ENCODE measurements at places on chromosomes 4 and X.

DNA sequence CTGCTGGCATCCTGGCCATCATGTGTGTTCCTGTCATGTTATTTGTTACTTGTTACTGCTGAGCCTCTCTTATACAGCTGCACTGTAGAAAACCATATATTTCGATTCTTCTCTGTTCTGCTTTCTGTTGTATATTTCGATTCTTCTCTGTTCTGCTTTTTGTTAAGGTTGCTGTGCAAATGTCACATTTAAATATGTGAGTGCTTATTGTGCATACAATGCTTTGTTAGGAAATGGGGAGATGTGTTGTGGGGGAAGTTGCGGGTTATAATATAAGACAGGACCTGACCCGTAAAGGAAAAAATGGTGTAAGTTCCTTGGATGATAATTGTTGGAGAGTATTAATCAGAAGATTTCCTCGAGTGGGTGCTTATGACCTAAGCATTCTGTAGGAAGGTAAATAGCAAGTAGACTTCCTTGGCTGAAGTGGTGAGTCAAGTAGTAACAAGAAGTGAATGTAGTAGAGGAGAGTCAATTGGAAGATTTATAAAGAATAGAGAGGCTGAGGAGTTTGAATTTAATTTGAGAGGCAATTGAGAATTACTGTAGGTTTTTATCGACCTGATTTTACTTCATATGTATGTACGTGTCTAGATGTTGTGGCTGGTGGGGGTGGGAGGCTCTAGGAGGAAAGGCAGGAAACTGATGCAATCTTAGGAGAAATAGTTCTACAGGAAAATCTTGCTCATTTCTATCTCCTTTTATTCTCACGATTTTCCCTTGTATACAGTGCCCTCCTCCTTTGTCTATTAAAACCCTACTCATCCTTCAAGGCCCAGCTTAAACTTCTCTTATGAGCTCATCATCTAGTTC, 8.5 kb downstream of the OGT start:
- no peak for DNase-seq

- no peak for DNase-seq
Observed at GRCh38 chr4:155207534-155208257, 740 bp upstream of the NPY2R start.

DNA sequence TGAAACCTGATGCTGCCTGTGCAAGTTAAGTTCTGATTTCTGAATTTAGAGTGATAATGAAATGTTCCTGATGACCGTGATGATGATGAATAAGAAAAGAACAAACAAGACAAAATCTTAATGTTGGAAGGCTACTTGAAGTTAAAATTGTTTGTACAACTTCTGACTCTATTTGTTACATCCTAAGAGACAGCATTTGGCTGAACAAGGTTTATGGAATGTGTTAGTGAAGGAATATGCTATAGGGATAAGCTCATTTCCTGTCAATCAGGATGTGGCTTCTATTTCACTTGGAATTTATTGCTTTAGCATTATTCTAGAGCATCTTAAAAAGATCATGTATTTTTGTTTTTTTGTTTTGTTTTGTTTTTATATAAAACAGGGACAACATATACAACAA, 267.5 kb downstream of the FAT4 start:
- no peak for DNase-seq

DNA sequence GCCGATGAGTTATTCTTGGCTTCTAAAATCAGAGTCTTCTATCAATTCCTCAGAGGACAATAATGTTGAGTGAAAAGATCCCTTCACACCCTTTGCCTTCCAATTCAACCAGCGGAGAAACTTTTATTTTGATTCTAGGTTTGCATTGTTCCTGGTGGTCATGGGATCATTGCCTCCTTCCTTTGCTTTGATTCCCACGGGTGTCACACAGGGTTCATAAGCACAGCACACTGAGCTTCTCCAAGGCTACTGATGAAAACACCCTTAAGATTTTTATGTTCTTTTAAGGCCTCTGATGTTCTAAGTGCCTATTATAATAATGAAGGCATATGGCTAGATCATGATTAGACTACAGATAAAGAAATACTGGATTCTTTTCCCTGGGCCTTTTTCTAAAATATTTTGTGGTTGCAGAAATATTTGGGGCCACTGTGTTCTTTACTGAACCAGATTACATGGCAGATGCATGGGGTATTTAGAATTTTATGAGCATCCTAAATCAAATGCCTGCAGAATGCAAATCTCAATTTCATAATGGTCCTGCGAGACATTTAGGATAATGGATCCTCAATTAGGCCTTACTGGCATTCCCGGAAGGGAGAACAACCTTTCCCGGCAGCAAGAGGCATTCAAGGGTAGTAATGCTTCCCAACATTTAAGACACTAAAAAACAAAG, 43.9 kb upstream of the FGFBP2 start:
- DNase-seq, result no peak

GRCh38 chrX:134661295-134661694, 3.0 kb upstream of the PLAC1 start:
- no peak for DNase-seq

DNA sequence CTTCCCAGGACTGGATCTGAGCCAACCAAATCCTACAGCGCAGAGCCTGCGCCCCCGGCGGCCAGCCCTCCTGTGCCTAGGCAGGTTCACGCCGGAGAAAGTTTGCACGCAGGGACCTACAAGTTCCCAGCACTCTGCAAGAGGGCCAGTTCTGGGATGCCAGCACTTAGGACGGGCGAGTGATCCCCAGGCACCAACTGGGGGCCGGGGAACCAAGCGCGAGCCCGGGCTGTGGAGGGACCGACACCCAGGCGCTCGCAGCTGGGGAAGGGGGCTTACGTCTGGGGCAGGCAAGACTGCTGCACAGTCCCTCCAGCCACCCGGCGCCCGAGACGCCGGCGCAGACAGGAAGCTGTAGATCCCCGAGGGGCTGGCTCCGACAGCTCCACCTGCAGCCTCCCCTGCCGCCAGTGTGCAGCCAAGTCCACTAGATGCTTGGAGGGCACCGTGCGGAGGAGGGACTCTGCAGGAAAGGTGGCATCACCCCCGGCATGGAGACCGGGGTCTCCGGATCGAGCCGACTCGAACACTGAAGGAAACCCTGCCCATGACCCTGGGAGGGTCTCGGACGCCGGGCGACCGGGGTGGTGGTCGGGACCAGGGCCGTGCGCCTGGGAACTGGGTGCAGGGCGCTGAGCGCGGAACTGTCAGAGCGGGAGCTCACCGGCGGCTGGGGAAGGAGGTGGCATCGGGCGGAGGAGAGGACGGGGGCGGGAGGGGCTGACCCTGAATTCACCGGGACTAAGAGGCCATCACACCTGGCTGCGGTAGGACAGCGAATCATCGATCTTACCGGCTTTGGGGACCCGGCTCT, 566 bp downstream of the CORIN start:
- DNase-seq, result peak; percentile 6

DNA sequence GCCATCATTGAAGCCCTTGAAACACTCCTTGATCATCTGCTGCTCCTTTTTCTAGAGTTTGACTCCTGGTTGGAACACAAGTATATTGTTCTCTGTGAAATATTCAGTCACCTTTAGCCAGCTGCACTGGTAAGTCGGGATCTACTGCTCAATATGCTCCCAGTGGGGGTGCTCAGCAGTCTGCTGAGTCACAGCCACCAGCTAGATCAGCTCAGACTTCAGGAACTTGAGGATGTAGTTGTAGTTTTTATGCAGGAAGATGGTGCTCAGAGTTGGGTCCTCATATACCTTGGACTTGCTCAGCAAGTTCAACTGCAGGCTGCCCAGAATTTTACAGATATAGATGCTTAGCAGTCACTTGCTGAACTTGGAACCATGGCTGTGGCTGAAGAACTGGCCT, 202.5 kb upstream of the RPL34 start:
- no peak for DNase-seq

DNA sequence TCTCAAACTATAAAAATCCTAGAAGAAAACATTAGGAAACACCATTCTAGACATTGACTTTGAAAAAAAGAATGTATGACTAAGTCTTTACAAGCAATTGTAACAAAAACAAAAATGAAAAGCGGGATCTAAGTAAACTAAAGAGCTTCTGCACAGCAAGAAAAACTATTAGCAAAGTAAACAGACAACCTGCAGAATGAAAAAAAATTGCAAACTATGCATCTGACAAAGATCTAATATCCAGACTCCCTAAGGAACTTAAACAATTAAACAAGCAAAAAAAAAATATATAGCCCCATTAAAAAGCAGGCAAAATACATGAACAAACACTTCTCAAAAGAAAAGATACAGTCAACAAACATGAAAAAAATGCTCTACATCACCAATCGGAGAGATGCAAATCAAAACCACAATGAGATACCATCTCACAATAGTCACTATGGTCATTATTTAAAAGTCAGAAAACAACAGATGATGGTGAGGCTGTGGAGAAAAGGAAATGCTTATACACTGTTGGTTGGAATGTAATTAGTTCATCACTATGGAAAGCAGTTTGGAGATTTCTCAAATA, 168.1 kb downstream of the EPHA5 start:
- no peak for DNase-seq

DNA sequence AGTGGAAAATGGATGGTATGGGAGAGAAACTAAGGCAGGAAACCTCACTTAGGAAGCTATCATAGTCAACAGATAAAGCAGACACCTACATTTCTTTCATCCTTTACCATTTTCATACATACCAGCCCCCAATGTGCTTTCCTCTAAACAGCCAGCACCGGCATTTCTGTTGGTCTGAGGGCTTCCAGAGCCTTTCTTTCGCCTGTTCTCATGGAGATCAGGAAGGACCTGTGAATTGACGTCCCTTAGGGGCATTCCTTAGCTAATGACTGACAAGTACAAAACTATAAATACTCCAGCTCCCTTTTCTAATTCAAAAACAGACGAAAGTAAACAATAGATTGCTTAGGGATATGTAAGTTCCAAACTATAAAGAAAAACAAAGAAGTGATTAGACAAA, 215.5 kb upstream of the CNKSR2 start:
- DNase-seq, result no peak

GRCh38 chr4:53431052-53431451, 53.6 kb downstream of the FIP1L1 start:
- no peak for DNase-seq

DNA sequence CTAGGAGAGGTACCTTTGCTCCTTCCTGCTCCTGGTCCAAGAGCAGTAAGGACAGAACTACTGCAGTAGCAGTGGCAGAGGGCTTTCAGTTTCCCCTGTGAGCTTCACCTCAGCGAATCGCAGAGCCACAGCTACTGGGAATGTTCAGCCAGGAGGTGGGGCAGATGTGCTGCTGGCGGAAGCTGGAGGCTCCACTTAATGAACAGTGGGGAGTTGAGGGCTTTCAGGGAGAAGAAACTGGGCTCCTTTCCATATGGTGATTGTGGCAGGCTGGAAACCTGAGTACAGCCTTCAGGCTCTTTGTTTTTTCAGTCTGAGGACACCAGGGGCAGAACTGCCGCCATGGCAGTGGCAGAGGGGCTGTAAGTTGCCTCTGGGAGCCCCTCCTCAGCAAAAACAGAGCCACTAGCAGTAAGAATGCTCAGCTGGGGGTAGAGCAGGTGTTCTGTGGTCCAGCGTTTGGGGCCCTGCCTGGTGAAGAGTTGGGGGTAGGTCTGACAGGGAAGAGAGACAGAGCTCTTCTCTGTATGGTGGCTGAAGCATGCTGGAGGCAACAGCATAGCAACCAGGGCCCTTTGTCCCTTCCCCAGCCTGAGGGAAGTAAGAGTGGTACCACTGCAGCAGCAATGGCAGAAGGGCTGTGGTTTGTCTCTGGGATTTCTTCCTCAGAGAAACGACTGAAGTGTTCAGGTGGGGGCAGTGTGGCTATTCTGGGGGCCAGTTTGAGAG, 106.0 kb upstream of the GRXCR1 start:
- DNase-seq, result no peak

GRCh38 chr4:107255596-107255995, 219.5 kb upstream of the DKK2 start:
- no peak for DNase-seq

GRCh38 chr4:185318679-185319078, 77.0 kb downstream of the LRP2BP start:
- DNase-seq, result peak; percentile 51

DNA sequence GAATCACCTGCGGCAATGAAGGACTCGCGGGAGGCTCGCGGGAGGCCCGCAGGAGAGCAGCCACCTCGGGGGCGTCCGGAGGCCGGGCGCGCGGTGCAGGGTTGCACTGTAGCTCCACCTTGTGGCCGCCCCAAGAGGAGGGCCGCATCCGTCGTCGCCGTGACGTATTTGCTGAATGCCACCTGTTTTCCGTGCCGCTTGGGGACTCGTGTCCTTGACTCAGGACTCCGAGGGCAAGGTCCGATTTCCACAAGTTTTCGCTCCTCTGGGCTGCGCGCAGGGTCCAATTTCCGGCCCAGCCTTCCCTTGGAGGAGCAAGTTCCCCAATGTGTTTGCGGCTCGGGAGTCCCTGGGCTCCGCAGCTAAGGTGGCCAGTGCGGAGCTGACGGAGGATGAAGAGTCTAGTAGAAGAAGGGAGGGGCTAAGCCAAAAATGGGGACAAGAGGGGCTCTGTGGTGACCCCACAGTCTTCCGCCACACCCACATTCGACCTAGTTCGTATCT, 10.7 kb upstream of the DLG3 start:
- DNase-seq, result peak; percentile 83

DNA sequence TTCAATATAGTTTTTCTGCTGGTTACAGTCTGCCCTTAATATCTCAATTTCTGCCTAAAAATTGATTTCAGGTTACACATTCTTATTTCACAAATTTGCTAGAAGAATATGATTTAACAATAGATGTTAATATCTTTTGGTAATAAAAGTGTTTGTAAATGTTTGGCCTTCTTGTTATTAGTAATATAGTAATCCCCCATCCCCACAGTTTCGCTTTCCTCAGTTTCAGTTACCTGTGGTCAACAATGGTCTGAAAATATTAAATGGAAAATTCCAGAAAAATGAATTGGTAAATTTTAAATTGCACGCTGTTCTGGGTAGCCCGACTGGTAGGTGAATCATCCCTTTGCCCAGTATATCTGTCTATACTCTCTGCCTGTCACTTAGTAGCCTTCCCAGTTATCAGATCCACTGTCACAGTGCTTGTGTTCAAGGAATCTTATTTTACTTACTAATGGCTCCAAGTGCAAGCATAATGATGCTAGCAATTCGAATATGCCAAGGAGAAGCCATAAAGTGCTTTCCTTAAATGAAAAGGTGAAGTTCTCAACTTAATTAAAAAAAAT, 3.5 kb upstream of the BMP2K start:
- no peak for DNase-seq

DNA sequence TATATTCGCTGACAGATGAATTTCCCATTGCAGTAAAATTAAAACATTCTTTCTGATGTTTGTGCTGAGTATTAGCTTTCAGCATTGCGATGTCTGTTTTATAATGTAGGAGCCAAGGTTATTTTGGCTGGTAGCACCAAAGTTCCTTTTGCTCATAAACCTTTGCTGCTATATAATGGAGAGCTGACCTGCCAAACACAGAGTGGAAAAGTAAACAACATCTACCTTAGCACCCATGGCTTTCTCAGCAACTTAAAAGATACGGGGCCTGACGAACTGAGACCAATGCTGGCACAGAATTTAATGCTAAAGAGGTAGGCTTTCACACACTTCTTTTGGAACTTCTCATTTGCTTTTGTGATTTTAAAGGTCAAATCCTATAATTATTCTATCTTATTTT, 46.0 kb downstream of the WDR19 start:
- DNase-seq, result no peak
